ENCODE measurements at places on chromosomes 12 and 14.

- DNase-seq, result no peak
- H3K27me3 ChIP-seq, result no peaks in the 10 kb centered on the region
- no peaks in the 10 kb centered on the region for H3K4me1 ChIP-seq
- H3K27ac ChIP-seq, result no peak overlapping the region
- no peaks in the 10 kb centered on the region for H3K36me3 ChIP-seq
Measured at GRCh38 chr14:98323836-98324235, 948.2 kb downstream of the BCL11B start.

DNA sequence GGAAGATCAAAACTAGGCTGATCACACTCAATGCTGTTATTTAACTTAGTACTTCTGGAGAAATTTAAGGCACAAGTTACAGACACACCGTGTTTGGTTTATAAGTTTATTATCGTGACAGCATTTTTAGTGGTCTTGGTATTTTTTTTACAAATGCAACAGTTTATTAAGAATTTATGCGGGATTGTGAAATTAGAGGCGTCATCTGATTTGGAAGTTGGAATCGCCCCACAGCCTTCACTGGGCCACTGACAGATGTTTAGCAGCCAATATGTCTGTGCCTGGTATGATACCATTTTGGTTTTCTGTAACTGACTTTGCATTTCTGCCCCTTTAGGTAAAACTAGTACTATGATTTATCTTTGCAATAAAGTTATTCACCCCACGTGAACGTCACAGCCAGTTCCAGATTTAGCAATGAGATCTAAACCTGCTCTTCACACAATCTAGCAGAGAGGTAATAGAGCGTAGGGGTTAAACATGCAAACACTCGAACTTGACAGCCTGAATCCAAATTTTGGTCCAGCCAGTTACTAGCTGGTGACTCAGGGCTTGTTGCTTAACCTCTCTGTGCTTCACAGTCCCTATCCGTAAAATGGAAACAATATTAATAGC, 73.2 kb upstream of the SSTR1 start:
- no peaks in the 10 kb centered on the region for H3K27me3 ChIP-seq
- no peak overlapping the region for H3K4me3 ChIP-seq
- no peaks in the 10 kb centered on the region for H3K36me3 ChIP-seq
- no peaks in the 10 kb centered on the region for H3K4me1 ChIP-seq

- DNase-seq, result no peak
- H3K36me3 ChIP-seq, result peaks cover 1% of the 10 kb centered on the region
- H3K27ac ChIP-seq, result no peak overlapping the region
- H3K27me3 ChIP-seq, result no peaks in the 10 kb centered on the region
- peaks cover 15% of the 10 kb centered on the region for H3K4me1 ChIP-seq
Measured at GRCh38 chr12:42332301-42333285, 6.6 kb downstream of the PPHLN1 start.

DNA sequence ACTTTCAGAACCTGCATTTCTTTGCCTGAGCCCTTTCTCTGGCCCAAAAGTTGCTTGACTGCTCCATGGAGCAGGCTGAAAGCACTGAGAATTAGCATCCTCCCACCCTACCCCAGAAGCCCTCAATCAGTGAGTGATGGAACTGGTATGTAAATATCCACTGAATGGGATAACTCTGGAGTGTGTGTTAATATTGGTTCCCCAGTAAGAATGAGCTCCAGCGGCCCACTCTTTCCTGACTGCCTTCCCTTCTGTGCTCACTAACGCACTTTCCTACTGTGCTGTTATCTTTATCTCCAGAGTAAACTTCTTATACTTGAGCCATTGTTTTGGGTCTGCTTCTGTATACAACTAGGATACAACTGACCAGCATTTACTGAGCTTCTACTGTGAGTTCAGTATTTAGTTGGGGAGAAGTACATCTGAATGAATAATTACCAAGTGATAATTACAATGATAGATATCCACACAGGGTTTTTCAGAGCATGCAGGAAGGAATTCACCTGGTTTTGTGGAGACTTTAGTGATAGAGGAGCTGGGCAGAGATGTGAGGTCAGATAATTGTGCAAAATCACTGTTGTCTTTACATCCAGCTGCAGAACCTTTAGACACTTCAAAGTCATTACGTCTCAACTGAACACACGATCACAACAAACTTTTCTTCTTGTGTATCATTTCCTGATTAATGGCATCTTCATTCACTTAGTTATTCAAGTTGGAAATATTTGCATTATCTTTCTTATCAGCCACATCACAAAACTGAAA, 149.2 kb upstream of the BTG1 start:
- H3K4me3 ChIP-seq, result no peak overlapping the region
- H3K36me3 ChIP-seq, result no peaks in the 10 kb centered on the region
- H3K27me3 ChIP-seq, result no peaks in the 10 kb centered on the region
- peaks cover 8% of the 10 kb centered on the region for H3K4me1 ChIP-seq
- DNase-seq, result no peak
- no peak overlapping the region for H3K27ac ChIP-seq

- H3K36me3 ChIP-seq, result no peaks in the 10 kb centered on the region
- no peak for DNase-seq
- no peak overlapping the region for H3K4me3 ChIP-seq
- no peaks in the 10 kb centered on the region for H3K27me3 ChIP-seq
Measured at GRCh38 chr12:94676922-94677321, 26.6 kb upstream of the TMCC3 start.
